GM12878 (cell line): ENCODE measurements at places on chromosomes 3 and 15. TPM values are rescaled to one million over a fixed set of nuclear protein-coding genes. Genes with fewer than 3 reads are reported as not detected.

The MUSTN1 gene
- not detected in 2 replicates for polyA plus RNA-seq

The MAP6D1 gene
- polyA plus RNA-seq: 0.48 and 0.84 TPM in 2 replicates

The ALPK3 gene
- polyA plus RNA-seq: 0.01 TPM in 1 of 2 replicates, not detected in the other

The GOLGA8G gene
- polyA plus RNA-seq: not detected in 2 replicates

The KBTBD12 gene
- 0.11 TPM in 1 of 2 replicates, not detected in the other for polyA plus RNA-seq

The EIF4G1 gene
- 266 and 283 TPM in 2 replicates for polyA plus RNA-seq

The ATP10A gene
- polyA plus RNA-seq: 0.04 and 0.07 TPM in 2 replicates

The C2CD4A gene
- not detected in 2 replicates for polyA plus RNA-seq

The FHIT gene
- 12.7 and 14.6 TPM in 2 replicates for polyA plus RNA-seq

The CCDC54 gene
- polyA plus RNA-seq: not detected in 2 replicates

The PLOD2 gene
- 0.23 and 0.40 TPM in 2 replicates for polyA plus RNA-seq

The LOXL1 gene
- polyA plus RNA-seq: 0.07 and 0.08 TPM in 2 replicates

The PRC1 gene
- polyA plus RNA-seq: 101 and 109 TPM in 2 replicates

The ADGRG7 gene
- polyA plus RNA-seq: not detected in 2 replicates

The FETUB gene
- polyA plus RNA-seq: not detected in 2 replicates

The HACD2 gene
- 14.0 and 17.7 TPM in 2 replicates for polyA plus RNA-seq

The ROBO1 gene
- 0.37 and 0.93 TPM in 2 replicates for polyA plus RNA-seq

The RTP3 gene
- polyA plus RNA-seq: not detected in 2 replicates

The GOLGA8T gene
- not detected in 2 replicates for polyA plus RNA-seq

The SCN11A gene
- not detected in 2 replicates for polyA plus RNA-seq

The EFHB gene
- polyA plus RNA-seq: 0.95 TPM in 1 of 2 replicates, not detected in the other

The NLGN1 gene
- polyA plus RNA-seq: not detected in 2 replicates

The CLDN1 gene
- polyA plus RNA-seq: 8.8 and 9.4 TPM in 2 replicates

The LRCH3 gene
- polyA plus RNA-seq: 26.6 and 26.8 TPM in 2 replicates

The GABRG3 gene
- polyA plus RNA-seq: not detected in 2 replicates

The SNRPN gene
- 64.0 and 65.0 TPM in 2 replicates for polyA plus RNA-seq

The MCF2L2 gene
- 1.4 and 1.6 TPM in 2 replicates for polyA plus RNA-seq

The FBXL2 gene
- polyA plus RNA-seq: 0.10 and 0.72 TPM in 2 replicates

The CALML4 gene
- 3.4 and 4.9 TPM in 2 replicates for polyA plus RNA-seq

The C3orf62 gene
- 2.8 and 3.3 TPM in 2 replicates for polyA plus RNA-seq

The POLQ gene
- polyA plus RNA-seq: 12.4 and 16.0 TPM in 2 replicates

The BFSP2 gene
- 15.9 and 18.3 TPM in 2 replicates for polyA plus RNA-seq

The GOLGA8J gene
- polyA plus RNA-seq: not detected in 2 replicates

The TXNRD3 gene
- not detected in 2 replicates for polyA plus RNA-seq
